ENCODE measurements at places on chromosomes 13 and 19.
A peak's percentile ranks its signal among the peaks of the same experiment; 100 is the strongest.

DNA sequence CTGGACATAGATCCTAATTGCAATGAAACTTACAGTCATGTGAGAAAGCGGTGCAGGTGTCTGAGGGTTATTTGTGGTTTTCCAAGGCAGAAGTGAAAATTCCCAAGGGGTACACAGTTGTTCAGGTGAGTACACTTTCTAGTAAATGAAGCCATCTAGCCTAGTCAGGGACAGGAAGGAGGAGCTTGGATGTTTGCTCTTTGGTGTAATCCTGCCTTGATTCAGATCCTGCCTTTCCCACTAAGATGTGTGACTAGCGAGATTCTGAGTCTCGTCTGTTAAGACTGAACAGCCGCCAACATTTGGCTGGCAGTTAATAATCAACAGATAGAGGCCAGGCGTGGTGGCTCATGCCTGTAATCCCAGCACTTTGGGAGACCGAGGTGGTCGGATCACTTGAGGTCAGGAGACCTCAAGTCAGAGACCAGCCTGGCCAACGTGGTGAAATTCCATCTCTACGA lies 2.5 kb downstream of the RPS9 start:
- DNase-seq, result no peak

GRCh38 chr13:44007451-44007850 lies 127.7 kb downstream of the LACC1 start:
- DNase-seq, result no peak

- DNase-seq, result no peak
Measured at GRCh38 chr13:38013676-38014075, 144.1 kb upstream of the TRPC4 start.

- no peak for DNase-seq
Measured at GRCh38 chr19:50040967-50041366, 15.2 kb downstream of the ZNF473 start.

- no peak for DNase-seq
Measured at GRCh38 chr19:542173-542866, 1.5 kb upstream of the GZMM start.

- DNase-seq, result no peak
Measured at GRCh38 chr19:15050639-15051038, 1.4 kb downstream of the CASP14 start.

- DNase-seq, result no peak
Measured at GRCh38 chr19:29583196-29583999, 22.7 kb upstream of the POP4 start.

- DNase-seq, result no peak
Measured at GRCh38 chr19:48491793-48492123, 19.9 kb downstream of the LMTK3 start.

- DNase-seq, result no peak
Measured at GRCh38 chr13:38418286-38418685, 68.6 kb downstream of the UFM1 start.

DNA sequence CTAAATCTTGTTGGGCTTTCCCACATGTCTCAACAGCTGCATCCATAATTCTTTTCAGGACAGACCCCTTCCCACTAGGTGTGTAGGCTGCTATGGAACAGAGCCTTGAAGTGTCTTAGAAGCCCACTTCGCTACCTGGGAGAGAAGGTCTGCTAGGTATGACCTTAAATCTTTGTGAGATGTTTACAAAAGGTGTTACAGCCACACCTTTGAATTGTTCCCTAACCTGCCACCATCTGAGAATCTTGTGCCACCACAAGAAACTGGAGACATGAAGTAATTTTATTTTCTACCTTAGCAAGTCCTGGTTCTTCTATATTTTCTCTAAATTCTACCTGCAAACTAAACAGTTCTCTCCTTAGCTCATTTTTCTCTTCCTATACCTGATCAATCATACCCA lies 67.4 kb upstream of the IL17D start:
- no peak for DNase-seq

- no peak for DNase-seq
Measured at GRCh38 chr13:71775966-71776365, 91.0 kb downstream of the DACH1 start.

- DNase-seq, result peak; percentile 47
Measured at GRCh38 chr19:49889687-49890348, 6.9 kb downstream of the IL4I1 start.

DNA sequence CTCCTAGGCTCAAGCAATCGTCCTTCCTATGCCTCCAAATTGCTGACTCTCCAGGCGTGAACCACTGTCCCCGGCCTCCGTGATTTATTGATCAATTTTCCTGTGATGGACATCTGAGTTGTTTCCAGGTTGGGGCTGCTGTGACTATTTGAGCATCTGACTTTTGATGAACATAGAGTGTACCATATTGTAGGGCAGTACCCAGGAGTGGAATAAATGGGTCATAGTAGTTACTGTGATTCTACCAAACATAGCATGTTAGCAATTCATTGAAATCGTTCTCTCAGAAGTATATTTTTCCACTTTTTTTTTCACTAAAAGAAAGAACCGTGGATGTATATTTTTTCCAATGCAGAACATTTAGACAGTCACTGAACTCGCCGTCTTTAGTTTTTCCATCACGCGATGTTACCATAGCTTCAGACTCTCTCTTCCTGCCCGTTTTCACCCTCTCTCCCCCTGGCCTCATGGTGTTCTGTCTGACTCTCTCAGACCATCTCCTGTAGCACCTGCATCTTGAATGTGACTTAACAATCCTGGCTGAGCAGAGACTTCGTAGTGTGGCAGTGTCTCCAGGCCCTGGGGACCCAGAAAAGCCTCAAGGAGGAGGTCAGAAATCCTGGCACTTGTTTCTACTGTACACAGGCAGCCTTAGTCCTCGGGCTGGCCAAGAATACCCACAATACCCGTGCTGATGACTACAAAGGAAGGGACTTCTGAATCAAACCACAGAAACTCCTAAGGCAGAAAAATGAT lies 3.2 kb upstream of the RASGRP4 start:
- no peak for DNase-seq

DNA sequence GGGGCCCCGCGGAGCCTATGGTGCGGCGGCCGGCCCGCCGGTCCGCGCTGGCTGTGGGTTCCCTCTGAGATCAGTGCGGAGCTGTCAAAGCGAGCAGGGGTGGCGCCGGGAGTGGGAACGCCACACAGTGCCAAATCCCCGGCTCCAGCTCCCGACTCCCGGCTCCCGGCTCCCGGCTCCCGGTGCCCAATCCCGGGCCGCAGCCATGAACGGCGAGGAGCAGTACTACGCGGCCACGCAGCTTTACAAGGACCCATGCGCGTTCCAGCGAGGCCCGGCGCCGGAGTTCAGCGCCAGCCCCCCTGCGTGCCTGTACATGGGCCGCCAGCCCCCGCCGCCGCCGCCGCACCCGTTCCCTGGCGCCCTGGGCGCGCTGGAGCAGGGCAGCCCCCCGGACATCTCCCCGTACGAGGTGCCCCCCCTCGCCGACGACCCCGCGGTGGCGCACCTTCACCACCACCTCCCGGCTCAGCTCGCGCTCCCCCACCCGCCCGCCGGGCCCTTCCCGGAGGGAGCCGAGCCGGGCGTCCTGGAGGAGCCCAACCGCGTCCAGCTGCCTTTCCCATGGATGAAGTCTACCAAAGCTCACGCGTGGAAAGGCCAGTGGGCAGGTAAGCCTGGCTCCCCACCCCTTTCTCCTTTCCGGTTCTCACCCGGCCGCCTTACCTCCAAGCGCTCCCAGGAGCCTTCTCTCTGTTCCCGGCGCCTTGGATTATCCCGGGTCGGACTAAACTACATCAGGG lies at the start of gene PDX1:
PDX1 (plus strand) TSS at position 67 of the 743 bp plus-strand sequence; CDS start at position 206, 139 bp downstream.
- no peak for DNase-seq

DNA sequence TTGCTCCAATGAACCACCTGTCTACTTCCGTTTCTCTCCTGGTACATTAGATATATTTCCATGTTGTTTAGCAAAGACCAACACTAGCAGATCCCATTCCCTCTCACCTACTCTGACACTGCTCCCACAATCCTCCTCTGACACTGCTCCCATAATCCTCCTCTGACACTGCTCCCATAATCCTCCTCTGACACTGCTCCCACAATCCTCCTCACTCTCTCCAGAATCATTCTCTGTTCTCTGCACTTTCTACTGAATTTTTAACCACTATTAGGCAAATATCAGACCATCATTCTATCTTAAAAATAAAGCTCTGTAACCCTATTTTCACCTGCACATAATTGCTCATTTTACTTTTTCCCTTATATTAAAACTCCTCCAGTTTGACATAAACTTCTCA lies 578.5 kb upstream of the PCDH20 start:
- no peak for DNase-seq

GRCh38 chr13:41914552-41914951 lies 46.4 kb downstream of the VWA8 start:
- no peak for DNase-seq

GRCh38 chr19:45768655-45768983 lies 433 bp downstream of the SIX5 start:
- DNase-seq, result no peak

DNA sequence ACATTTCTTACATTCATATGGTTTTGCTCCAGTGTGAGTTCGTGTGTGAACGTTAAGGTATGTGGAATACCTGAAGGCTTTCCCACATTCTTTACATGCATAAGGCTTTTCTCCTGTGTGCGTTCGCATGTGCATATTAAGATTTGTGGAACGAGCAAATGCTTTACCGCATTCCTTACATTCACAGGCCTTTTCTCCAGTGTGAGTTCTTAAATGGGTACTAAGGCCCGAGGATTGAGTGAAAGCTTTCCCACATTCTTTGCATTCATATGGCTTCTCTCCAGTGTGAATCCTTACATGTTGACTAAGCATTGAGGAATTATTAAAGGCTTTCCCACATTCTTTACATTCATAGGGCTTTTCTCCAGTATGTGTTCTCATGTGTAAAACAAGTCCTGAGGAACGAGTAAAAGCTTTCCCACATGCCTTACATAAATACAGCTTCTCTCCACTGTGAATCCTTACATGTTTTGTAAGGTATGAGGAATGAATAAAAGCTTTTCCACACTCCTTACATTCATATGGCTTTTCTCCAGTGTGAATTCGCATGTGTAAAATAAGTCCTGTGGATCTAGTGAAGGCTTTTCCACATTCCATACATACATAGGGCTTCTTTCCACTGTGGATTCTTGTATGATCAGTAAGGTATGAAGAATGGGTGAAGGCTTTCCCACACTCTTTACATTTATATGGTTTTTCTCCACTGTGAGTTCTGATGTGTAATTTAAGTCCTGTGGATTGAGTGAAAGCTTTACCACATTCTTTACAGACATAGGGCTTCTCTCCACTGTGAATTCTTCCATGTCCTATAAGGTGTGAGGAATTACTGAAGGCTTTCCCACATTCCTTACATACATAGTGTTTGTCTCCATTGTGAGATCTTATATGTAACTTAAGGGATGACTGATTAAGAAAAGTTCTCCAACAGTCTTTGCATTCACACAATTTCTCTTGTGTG lies 10.7 kb downstream of the ZNF846 start:
- no peak for DNase-seq

GRCh38 chr19:37014456-37014855 lies 63.8 kb upstream of the ZNF420 start:
- no peak for DNase-seq

DNA sequence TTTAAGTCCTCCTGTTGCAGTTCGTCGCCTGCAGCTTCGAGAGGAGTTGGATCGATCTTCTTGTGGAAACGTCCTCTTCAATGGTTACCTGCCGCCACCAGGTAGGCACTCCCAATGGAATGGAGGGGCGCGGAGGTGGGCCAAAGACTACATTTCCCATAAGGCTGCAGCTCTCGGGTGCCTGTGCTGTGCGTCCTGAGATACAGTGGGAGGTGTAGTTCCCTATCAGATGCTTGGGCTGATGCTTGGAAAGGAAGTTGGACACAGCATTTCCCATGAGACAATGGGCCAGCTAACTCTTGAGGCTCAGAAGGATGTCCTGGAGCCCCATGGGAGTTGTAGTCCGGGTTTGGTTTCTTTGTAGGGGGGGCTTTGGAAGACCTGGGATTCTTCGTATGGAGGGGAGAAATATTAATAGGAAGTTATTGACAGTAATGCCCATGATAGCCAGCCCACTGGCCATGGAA lies 1.8 kb downstream of the SHKBP1 start:
- peak; percentile 40 for DNase-seq

DNA sequence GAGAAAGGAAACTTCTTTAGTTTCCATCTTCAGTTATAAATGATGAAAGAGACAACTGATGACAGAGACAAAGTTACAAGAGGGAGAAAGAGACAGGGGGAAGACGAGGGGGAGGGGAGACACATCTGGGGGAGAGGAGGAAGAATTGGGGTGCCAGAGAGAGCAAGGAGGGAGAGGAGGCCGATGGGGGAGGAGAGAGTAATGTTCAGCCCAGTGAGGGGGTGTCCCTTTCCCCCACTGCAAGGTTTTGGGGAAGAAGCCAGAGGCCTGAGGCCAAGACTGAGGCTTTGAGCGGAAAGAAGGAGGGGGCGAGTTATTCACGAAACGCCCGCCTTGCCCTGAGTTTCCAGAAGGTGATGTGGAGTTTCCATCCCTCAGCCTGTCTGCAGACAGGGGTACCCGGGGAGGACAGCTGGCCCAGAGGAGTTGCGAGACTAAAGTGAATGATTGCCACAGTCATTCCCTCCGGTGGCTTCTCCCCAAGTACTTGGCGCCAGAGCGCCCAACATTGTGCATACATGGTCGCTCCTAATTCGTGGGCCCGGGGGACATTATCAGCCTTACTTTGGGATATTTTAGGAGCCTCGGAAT lies 558 bp upstream of the PPAN start:
- DNase-seq, result no peak

- DNase-seq, result no peak
Measured at GRCh38 chr19:51179256-51179655, 37.2 kb downstream of the SIGLEC7 start.

DNA sequence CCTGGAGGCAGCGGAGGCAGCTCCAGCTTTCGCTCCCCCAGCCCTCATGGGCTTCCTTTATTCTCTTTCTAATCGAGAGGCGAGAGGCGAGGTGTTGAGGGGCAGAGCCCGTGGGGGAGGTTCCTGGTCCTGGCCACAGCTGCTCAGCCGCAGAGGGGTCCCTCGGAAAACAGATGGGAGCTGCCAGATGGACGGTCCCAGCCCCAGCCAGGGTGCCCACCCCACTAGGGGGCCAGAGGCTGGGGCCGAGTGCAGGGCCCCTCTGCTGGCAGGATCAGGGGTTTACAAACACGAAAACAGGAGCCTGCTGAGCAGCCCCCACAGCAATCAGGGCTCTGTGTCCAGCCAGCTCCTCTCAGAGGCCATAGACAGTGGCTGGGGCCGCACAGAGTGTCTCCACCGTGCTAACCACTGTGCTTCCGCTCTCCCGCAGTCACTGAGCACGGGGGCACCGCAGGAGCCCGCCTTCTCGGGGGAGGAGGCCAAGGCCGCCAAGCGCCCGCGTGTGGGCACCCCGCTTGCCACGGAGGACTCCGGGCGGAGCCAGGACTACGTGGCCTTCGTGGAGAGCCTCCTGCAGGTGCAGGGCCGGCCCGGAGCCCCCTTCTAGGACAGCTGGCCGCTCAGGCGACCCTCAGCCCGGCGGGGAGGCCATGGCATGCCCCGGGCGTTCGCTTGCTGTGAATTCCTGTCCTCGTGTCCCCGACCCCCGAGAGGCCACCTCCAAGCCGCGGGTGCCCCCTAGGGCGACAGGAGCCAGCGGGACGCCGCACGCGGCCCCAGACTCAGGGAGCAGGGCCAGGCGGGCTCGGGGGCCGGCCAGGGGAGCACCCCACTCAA lies 182.2 kb downstream of the KDM4B start:
- peak; percentile 6 for DNase-seq

GRCh38 chr13:83221256-83221655 lies 661.0 kb downstream of the SLITRK1 start:
- DNase-seq, result no peak
